Stimulated activated CD8-positive, alpha-beta memory T cell treated with anti-CD3 and anti-CD28 coated beads, Interleukin-4, amount 100 ng/mL, for 4 hours (primary cell): ENCODE measurements at places on chromosomes 2 and 18.

- DNase-seq = no peak
These were observed 2.3 kb downstream of the EMX1 start for GRCh38 chr2:72919414-72920317.

- no peak for DNase-seq
These were observed 136.3 kb downstream of the TMEM163 start for GRCh38 chr2:134582547-134582899.

- DNase-seq = no peak
These were observed 334.7 kb downstream of the HRH4 start for GRCh38 chr18:24795129-24795528.

GRCh38 chr2:236167297-236168109 lies 683 bp downstream of the GBX2 start:
- DNase-seq = no peak

- DNase-seq = no peak
These were observed 658.4 kb downstream of the NYAP2 start for GRCh38 chr2:226057914-226058313.

GRCh38 chr2:221833966-221834365 lies 261.9 kb upstream of the EPHA4 start:
- DNase-seq = no peak

DNA sequence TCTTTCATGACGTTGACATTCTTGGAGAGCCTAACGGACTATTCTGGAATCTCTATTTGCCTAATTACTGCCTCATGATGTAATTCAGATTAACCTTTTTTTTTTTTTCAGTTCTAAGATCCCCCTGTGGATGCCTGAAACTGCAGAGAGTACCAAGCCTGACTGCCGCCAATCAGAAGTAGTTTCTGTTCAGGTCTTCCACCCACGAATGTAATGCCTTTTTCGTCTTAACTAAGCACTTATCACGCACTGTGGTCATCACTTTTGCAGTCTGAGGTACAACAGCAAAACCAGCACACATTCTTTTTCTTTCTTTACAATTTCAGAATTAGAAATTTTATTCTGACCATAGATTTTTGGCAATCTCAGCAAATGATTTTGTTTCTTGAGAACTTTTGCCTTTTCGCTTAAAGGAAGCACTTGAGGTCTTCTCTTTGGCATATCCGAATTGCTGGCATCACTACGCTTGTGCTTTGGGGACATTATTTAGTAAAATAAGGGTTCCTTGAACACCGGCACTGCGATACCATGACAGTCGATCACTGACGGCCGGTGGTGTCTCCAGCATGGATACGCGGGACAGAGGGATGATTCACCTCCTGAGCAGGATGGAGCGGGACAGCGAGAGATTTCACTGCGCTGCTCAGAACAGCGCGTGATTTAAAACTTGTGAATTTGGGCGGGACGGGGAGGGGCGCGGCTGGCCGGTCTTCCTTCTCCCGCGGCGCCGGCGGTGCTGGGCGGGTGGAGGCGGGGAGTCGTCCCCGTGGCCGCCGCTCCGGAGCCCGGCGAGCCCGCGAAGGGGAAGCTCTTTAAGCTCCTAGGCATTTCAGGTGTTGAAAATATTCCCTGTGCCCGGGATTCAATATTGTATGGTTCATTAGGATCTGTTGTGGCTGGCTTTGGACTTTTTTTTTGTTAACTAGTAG lies 32.0 kb upstream of the GPR55 start:
- DNase-seq = no peak

- DNase-seq = no peak
These were observed 10.9 kb upstream of the CDH20 start for GRCh38 chr18:61322265-61322873.

DNA sequence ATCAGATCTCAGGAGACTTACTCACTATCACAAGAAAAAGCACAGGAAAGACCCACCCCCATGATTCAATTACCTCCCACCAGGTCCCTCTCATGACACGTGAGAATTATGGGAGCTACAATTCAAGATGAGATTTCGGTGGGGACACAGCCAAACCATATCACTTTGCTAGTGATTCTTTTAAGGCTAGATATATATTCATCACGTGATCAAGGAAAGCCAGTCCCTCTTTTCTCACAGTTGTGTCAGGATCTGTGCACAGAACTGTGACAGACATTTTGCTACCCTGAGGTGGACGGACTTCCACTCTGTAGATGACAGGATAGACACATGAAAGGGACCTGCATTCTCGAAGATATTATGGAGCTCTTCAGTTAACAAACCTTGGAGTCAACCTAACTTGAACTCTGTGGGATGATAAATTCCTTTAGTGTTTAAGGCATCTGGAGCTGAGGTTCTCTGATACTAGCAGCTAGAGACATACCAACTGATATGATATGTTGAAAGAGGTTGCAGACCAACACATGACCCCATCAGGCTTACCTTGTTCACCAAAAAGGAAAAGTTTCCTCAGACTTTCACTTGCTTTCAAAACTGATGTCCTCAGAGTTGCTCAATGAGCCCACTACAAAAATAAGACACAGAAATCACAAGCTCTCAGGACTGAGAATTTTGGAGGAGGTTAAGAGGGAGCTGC lies 66.3 kb upstream of the SCG2 start:
- DNase-seq = no peak

GRCh38 chr18:79453816-79454735 lies 58.3 kb downstream of the NFATC1 start:
- no peak for DNase-seq

DNA sequence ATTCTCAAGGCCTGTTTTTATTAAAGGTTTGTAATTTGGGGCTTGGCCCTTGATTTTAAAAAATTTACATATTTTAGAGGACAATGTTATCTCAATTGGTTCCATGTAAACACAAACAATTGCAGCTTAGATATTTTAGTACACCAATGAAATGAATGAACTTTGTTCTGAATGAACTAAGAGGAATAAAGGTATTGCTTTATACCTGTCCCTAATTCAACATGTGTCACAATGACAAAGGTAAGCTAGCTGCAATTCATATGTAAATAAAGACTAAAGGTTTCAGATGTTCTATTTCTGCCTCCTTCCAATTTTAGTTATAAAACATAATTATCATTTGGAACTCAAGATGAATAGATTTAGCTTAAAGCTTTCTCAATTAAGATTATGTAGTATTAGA lies 11.4 kb downstream of the HOXD1 start:
- no peak for DNase-seq

DNA sequence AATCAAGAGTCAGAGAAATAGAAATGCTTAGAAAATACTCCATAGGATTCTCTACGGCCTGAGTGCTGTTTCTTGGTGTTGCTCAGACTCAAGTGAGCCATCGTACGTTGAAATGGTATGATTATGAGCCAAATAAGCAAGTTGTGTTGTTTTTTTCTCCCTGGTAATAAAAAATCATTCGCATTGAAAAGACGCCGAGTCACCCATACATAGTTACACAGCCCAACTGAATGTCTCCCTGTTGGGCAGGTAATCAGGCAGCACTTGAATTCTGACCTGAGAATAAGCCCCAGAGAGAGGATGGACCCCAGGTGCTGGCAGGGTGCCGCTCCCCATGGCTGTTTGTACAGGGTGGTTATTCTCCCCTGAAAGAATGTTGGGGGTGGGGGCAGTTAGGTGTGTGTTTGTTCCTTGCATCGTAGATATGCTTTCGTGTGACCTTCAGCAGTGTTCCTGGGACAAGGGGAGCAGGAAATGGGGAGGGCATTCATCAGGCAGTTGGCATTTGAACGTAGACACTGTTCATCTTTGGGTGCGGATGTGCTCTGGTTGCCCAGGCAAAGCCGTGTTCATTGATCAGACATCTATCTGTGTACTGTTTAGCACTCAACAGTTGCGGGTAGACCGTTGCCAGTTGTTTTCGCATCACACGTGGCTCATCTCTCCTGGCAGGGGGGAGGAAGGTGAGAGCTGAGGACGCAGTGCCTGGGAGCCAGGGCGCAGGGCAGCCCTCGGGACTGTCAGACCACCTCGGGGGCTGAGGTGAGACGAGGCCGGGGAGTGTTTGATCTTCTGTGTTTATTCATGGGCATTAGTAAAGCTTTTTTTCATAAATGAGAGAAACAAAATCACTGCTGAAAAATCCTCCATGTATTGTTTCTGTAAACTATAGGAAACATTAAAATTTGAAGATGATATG lies 27.3 kb downstream of the MTCL1 start:
- DNase-seq = no peak

GRCh38 chr18:8045884-8046281 lies 478.8 kb downstream of the PTPRM start:
- DNase-seq = no peak

DNA sequence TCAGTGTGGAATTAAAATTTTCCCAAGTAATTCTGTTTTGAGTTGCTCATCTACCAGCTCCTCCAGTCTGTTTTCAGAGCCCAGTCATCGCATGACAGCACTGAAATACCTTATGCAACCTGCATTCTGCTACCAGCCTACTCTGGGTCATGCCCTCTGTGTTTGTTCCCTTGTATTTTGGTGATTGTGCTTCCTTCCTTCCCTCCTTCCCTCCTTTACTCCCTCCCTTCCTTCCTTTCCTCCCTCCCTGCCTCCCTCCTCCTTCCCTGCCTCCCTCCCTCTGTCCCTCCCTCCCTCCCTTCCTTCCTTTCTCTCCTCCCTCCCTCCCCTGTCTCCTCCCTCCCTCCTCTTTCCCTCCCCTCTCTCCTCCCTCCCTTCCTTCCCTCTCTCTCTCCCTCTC lies 289.6 kb downstream of the CDH2 start:
- no peak for DNase-seq

DNA sequence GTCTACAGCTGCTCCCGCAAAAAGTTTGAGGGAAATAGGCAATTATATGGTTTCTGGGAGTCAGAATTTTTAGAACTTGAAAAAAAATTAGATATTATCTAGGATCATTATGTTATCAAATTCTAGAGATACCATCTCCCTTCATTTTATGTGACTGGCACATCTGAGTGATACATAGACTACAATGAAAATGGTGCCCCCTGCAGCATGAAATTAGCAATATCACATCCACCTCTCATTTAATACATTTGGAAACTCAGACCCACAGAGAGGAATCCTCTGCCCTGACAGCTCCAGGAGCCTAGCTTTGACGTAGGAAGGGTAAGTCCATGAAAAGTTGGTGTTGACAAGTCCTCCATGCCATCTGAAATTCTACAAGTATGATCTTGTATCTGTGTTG lies 381.6 kb downstream of the SUCLG1 start:
- DNase-seq = no peak

DNA sequence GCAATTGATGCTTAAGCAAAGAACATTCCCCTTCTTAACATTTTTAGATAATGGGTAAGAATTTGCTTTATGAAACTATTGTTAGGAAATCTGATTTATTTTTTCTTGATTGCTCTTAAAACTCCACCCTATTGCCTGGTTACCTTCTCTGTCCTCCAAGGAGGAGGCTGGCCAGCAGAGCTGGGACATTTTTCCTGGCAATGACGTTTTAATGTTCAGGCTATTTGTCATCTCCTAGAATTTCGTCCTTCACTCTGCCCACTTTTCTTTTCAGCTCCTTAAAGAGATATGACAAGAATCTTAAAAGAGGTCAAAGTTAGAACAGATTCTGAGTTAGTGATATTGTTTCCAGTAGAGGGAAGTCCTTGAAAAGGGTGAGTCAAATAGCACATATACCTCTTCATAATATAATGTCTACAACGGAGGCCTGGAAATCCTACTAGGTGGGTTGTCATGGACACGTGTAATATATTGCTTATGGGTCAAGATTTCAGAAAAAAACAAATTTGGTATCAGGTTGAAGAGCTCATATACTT lies 141.0 kb downstream of the CMPK2 start:
- no peak for DNase-seq

- DNase-seq = no peak
These were observed 512.7 kb downstream of the CMPK2 start for GRCh38 chr2:6352906-6353515.

GRCh38 chr2:32446369-32446768 lies 89.5 kb downstream of the BIRC6 start:
- no peak for DNase-seq

- no peak for DNase-seq
These were observed 94.3 kb downstream of the RNF144A start for GRCh38 chr2:7011356-7012083.

- DNase-seq = no peak
These were observed 65.4 kb downstream of the LRRFIP1 start for GRCh38 chr2:237692601-237693290.

DNA sequence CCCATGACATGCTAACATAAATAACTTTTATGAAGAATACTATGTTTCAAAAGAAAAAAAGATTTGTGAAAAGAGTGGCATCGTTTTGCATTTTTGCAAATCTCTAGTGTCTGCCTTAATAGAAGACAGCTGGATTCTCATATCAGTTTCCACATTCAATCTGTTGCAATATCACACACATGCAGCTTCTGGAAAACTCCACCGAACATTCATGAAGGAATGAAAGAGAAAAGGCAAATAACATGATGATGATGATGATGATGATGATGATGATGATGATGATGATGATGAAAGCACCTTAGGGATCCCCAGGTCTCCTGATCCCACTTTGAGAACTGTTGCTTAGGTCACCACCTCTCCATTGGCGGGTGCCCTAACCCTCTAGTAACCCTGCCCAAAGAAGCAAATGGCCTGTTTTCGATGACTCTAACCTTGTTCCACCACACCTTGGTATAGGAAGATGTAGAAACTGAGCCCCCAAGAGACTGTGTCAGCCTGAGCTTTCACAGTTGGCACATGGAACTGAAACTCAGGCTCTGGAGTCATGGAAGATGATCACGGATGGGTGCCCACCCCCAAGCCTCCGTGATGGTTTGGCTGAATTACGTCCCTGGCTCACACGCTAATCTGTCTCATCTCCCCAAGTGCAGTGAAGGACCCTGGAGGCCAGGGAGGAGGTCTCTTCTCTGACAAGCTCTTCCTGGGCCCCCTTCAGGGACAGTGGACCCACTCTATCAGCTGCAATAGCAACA lies 80.1 kb upstream of the SMAD7 start:
- no peak for DNase-seq

DNA sequence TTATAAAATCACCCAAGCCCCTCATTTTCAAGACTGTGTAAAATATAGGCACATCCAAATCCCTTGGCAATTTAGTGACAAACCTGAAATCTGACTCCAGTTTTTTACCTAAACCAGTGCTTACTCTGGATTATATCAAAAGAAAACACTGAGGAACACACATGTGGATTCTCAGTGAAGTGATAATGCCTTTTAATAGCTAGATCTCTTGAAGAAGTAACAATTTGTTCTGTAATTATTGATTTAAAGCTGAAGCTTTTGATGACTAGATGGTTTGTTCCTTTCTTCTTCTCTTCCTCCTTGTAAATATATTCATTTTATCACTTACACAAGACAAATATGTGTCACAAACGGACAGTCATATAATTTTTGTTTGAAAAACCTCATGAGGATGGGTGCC lies 894.6 kb downstream of the DCC start:
- DNase-seq = no peak
